ENCODE measurements at places on chromosomes 1 and 21.
A peak's percentile ranks its signal among the peaks of the same experiment; 100 is the strongest.

DNA sequence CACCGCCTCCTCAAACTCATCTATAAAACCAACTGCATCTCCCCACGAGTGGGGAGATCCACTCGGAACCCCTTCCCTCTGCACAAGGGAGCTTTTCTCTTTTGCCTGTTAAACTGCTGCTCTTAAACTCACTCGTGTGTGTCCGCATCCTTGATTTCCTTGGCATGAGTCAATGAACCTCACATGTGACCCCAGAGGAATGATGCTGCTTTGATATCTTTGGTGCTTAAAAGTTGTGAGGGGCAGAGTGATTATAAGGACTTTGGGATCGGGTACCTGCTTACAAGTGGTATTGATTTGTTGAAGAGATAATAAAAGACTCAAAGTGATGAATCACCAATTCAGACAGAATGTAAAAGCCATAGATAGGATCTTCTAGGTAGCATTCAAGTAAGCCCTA is 125.3 kb downstream of the GREM2 start:
- no peak for DNase-seq

GRCh38 chr1:111402083-111402482 is 25.5 kb downstream of the OVGP1 start:
- no peak for DNase-seq

DNA sequence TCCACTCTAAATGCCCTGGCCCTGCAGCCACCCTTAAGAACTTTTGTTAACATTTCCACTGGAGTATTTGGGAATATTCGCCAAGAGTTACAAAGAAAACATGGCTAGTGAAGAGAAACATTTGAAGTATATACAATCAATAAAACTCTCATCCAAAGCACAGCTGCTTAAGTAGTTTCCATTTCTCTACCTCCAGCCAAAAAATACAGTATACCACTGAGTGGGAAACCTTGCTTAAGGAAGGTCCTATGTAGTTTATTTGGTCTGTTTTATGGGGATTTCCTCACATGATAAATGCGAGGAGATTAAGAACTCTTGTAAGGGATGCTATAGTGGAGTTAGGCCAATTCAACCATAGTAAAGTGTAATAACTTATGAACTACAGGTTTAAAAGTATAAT is 382.5 kb downstream of the NEGR1 start:
- DNase-seq, result no peak

DNA sequence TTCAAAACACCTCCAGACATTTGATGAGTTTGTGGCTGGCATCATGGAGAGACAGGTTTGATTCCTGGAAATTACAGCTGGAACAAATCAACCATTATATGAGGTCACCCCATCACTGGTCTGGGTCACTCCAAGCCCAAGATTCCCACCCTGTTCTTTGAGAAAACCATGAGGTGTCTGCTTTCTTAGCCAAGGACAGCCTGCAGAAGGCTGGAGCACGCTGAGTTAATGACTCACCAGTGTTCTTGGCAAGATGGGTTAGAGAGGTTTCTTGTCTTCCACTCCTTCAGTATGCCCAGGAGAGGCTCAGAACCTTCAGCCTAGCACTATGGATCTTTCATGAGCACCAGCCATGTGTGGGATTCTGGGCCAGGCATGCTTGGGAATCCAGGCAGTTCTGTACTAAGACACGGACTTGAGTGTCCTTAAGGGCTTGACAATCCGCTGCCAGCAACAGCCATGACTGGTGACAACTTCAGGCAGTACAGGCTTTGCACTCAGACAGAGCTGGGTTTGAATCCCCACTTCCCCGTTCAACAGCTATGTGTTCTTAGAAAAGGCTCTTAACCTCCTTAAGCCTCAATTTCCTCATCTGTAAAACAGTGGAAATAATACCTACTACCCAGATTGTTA is 43.9 kb downstream of the GRHL3 start:
- DNase-seq, result peak; percentile 86

DNA sequence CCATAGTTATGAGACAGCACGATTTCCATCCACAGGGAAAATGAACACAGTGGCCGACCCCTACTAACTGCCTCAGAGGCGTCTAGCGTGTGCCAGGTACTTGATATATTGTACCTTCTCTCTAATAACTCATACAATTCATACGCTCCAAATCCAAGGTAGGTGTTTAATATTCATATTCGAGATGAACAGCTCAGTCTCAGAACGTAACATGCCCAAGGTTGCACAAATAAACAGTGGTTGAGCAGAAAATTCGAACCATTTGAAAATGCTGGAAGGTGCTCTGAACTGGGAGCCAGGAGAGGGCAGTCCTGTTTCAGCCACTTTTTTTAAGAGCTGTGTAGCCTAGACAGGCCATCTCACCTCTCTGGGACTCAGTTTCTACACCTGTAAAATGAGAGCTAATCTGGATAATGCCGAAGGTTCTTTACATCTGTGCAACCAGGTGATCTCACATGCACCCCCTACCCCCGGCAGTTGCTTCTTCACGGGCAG is 7.9 kb downstream of the SLC45A3 start:
- no peak for DNase-seq

DNA sequence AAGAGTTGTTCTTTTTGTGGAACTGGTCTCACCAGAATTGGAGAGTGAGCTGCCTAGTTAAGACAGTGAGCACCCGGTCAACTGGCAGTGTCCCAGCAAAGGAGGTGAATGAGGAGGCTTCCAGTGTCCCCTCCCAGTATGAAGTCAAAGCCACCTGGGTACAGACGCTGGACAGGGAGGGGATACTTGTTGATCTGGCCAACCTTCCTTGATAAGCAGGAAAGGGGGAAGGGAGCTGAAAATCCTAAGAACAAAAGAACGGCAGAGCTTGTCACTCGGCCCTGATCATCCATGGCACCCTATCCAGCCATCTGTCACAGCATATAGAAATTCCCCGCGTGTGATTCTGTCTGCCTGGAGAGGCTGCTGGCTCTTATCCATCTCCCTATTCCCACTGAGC is 91.5 kb downstream of the SSBP3 start:
- no peak for DNase-seq

- DNase-seq, result no peak
Observed at GRCh38 chr1:201782353-201782752, 46.6 kb upstream of the IPO9 start.

GRCh38 chr1:176225911-176226310 is 18.8 kb upstream of the COP1 start:
- DNase-seq, result no peak
